ENCODE measurements at places on chromosomes 7 and 10. TPM values are rescaled to one million over a fixed set of nuclear protein-coding genes. Genes with fewer than 3 reads are reported as not detected.

Gene LIPM
- total RNA-seq, result not detected

Gene PRKCQ
- total RNA-seq, result 1.0 TPM

Gene HOXA1
- total RNA-seq, result 0.44 TPM

Gene SOSTDC1
- total RNA-seq, result not detected

Gene PTPRN2
- 3.4 TPM for total RNA-seq

Gene EGR2
- total RNA-seq, result 0.38 TPM

All from subcutaneous adipose tissue (tissue), 4 donors.